ENCODE measurements at places on chromosomes 5 and 9.

- no peak for DNase-seq
Measured at GRCh38 chr9:76463211-76463610, 4.2 kb downstream of the GCNT1 start.

GRCh38 chr9:98226957-98227356, 28.5 kb downstream of the TBC1D2 start:
- no peak for DNase-seq

DNA sequence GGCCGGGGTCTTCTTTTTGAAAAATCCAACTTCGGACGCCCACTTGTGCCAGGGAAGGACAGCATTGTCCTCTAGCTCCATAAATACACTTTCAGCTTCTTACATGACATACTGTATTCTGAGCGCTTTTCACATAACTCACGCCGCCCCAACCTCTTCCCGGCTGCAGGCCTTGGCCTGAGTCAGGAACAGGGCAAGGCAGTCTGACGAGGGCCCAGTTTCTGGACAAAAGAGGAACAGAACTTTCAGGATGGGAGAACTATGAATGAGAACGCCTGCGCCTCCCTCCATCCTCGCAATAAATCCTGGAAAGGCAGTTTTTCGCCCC, 650 bp downstream of the DCTN4 start:
- no peak for DNase-seq

GRCh38 chr5:2173151-2173834, 290.6 kb upstream of the IRX4 start:
- peak; percentile 74 for DNase-seq

DNA sequence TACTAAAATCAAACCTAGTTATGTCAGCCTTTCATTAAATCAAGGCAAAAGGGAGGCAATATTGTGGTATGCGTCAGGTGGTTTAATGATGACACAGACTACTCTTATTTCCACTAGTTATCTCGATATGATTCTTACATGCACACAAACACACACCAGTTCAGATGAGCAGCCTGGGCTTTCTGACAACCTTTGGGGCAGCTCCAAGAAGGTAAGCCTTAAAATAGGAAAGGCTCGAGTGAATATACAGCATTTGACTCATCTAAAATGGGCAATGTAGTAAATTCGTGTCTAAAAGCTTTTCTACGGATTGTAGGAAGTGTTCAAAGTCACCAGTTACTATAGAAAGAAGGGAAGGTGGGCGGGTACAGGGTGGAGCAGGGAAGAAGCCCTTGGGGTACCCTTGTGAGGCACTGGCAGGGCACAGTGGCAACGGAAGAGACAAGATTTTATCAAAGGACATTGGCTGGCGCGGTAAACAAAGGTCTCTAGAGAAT, 1.9 kb downstream of the ANKH start:
- DNase-seq, result no peak

GRCh38 chr5:124782262-124782661, 35.8 kb upstream of the ZNF608 start:
- DNase-seq, result no peak

DNA sequence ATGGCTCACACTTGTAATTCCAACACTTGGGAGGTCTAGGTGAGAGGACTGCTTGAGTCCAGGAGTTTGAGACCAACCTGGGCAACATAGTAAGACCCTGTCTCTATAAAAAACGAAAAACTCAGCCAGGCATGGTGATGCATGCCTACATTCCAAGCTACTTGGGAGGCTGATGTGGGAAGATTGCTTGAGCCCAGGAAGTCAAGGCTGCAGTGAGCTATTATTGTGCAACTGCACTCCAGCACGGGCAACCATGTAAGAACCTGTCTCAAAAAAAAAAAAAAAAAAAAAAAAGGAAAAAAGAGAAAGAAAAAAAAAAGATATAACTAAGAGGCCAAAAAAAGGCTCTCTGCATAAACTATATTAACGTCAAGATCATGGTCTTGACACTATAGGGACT, 27.3 kb downstream of the GIN1 start:
- no peak for DNase-seq

- DNase-seq, result no peak
Measured at GRCh38 chr9:26975728-26976707, 19.8 kb downstream of the IFT74 start.

- no peak for DNase-seq
Measured at GRCh38 chr5:82873452-82873851, 203.7 kb downstream of the TMEM167A start.
